ENCODE measurements at places on chromosomes 12 and 14.

DNA sequence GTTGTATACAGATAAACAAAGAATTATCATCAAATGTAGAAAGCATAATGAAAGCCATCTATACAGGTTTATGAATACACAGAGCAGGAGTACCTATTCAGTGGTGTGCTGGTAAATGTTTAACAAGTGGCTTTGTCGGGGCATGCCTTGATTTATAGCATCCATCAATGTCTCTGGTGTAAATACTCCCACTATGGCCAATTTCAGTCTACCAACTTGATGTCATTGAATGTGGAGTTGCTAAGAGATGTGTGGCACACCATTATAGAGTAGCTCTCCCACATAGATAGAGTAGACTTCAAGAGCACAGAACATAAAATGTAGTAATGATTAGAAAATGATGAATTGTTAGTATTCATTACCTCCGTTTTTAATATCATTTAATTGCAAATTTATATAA, 9.3 kb downstream of the GRIP1 start:
- DNase-seq: no peak

GRCh38 chr12:132307976-132308852, 21.2 kb downstream of the GALNT9 start:
- DNase-seq: no peak

DNA sequence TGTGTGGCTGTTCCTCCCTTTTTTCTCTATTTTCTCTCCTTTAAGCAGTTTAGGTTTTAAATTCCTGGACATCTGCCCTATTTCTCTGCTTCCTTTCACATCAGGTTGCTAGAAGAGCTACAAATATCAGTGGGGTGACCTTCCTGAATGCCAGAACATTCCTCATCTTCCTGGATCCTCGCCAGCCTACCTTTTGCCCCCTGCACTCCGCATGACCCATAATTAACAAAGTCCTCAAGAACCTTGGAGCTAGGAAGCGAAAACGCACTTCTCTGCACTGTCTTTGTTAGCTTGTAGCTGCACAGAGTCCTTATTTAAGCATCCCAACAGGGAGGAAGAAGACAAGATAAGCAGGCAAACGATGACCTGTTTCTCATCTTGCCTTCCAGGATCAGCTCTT, 30.5 kb downstream of the VDR start:
- DNase-seq: no peak

- no peak for DNase-seq
These were observed 1.8 kb downstream of the OAS1 start for GRCh38 chr12:112908548-112908947.

GRCh38 chr14:94536836-94537235, 24.4 kb upstream of the SERPINA4 start:
- DNase-seq: no peak

Measured in CD4-positive, alpha-beta T cell treated with Interferon gamma for 1 hour (primary cell).